ENCODE measurements at places on chromosomes 12 and 14.

DNA sequence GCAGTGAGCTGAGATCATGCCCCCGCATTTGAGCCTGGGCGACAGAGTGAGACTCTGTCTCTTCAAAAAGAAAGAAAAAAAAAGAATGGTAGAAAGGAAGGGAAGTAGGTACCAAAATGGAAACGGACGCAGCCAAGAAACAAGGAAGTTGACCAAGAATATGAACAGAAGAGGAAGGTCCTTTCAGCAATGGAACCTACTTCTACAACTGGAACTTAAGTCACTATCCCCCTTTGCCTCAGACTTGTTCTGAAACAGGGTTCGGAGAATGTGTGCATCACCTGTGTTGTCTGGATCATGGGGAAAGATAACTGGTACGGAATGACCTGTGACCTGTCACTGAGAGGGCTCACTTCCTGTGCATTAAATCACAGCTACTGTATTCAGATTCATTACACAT lies 43.9 kb upstream of the RNASE1 start:
- no peak for DNase-seq

DNA sequence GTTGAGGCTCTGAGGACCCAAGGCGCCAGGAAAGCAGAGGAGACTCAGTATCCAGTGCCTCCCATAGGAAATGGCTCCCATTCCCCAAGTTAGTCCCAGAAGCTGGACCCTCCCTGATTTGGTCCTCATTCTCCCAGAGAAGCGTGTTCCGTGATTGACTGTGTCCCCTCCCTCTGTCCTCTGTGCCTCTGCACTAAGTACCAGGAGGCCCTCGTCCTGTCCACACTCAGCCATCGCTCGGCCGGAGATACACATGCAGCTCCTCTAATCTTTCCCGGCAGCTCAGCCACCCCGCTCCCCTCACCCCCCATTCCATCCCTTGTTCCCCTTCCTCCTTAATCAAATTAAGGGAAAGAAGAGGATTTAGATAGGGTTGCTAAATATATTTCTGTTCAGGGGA lies 28.3 kb upstream of the ATP2A2 start:
- DNase-seq: no peak

GRCh38 chr12:117036046-117036445 lies 63.2 kb downstream of the TESC start:
- DNase-seq: no peak

DNA sequence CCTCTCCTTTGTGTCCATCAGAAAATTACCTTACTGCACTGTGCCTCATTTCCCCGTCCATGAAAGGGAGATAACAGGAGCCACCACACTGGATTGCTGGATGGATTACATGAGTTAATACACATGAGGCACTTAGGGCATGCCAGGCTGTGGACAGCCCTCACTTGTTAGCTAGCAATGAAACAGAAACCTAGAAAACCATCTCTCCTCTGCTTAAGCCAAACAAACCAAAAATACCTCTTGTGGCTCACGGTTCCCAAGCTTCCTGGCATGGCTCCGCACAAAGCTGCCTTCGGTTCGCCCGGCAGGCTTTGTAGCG lies 660 bp upstream of the HCFC2 start:
- no peak for DNase-seq

- DNase-seq: no peak
Observed at GRCh38 chr14:99231161-99231849, 40.7 kb downstream of the BCL11B start.

- no peak for DNase-seq
Observed at GRCh38 chr12:27970401-27971120, 2.0 kb downstream of the PTHLH start.

- no peak for DNase-seq
Observed at GRCh38 chr14:74563586-74564159, 48.4 kb downstream of the LTBP2 start.

All from stimulated activated CD8-positive, alpha-beta memory T cell treated with anti-CD3 and anti-CD28 coated beads, Interleukin-2, amount 100 ng/mL, for 48 hours (primary cell).